ENCODE measurements at places on chromosomes 3 and 15.

DNA sequence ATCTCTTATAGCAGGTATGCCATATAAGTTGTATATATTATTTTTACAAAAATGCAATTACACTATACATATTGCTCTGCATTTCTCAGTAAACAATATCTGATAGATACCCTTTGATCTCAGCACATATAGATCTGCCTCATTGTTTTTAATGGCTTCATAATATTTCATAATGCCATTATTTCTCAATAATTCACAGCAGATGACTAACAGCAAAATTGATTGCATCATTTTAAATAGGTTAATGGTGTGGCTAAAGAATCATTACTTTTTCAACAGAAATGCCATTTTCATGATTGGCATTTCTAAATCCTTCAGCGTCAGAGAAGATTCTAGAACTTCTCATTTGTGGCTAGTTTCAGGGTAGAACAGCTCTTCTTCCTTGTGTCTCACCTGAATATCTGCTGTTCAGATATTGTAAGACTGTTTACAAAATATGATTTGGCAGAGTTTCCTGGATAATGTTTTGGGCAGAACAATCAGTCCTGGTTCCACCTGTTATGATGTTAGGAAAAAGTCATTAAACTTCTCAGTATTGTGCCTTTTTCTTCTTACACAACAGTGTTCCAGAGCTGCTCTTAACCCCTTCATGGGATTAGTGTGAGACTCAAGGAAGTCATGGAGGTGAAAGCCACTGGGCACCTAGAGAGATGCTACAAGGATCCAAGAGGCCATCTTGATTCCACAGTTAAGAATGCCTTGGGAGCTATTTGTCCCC, 397.6 kb upstream of the THBS1 start:
- DNase-seq: no peak

GRCh38 chr3:68271145-68271544, 616.7 kb upstream of the SUCLG2 start:
- DNase-seq: no peak

DNA sequence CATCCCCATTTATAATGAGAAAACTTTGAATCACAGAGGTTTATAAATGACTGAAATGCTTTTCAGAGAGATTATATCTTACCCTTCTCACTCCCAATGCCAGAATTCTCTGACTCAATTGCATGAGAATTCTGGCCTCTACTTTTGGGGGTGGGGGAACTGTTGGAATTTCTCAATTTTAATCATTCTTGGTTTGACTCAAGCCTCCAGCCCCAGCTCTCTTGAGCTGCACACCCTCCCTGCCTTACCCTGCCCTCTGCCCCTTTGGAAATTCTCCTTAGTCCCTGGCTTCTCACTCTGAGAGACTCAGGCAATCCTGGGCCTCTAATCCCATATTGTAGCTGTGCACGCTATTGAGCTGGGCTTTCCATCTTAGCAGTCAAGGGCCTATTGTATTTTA, 44.2 kb downstream of the ZNF589 start:
- DNase-seq: no peak

DNA sequence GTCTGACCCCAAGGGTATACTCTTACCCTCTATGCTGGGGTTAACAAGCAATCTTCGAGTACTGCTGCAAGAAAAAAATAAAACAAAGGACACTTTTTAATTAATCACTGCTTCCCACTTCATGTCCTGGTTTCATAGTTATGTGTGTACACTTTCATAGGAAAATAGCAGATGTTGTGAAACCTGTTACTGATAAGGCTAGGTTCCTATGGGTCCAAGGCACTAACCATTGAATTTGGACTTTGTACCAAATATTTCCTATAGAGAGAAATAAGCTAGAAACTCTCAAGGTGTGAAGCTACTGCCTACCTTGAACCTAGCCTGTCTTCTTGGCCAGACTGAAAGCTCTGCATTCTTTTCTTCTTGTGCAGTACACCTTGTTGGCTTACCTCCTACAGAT, 14.6 kb upstream of the GPR160 start:
- DNase-seq: no peak

DNA sequence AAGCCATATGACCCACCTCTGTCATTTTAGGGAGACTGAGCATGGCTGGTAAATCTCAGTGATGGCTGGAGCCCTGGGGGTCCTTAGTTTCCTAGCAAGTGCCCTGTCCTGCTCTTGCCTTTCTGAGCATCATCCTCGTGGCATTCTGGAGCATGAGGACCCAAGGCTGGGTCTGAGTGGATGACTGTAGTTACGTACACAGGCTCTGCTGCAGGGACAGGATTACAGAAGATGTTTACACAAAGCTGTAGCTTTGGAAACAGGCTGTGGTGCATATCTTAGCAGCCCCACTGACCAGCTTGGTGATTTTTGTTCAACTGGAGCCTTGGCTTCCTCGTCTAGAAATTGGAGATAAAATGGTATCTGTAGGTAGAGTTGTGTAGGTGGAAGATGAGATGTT, 272.9 kb upstream of the CTDSPL start:
- DNase-seq: no peak

- peak; percentile 80 for DNase-seq
These were observed 39.5 kb upstream of the TPRG1 start for GRCh38 chr3:189132231-189132671.

All from kidney glomerular epithelial cell (primary cell).